Fibroblast of gingiva (primary cell): ENCODE measurements at places on chromosomes 7 and 10.
A peak's percentile ranks its signal among the peaks of the same experiment; 100 is the strongest.

DNA sequence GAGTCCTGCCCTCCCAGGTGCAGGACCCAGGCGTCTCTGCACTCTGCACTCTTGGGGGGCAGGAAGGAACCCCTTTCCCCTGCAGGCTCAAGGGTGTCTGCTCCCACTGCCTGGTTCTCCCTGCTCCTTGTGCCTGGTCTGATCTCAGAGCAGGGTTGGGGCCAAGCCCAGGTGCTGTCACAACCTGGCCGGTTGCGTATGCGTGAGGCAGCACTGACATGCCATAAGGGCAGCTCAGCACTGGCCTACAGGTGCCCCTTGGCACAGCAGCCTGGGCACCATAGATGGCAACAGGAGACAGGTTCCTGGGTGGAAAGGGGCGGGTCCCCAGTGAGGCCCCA lies 33.2 kb downstream of the DKK1 start:
- no peak for DNase-seq

DNA sequence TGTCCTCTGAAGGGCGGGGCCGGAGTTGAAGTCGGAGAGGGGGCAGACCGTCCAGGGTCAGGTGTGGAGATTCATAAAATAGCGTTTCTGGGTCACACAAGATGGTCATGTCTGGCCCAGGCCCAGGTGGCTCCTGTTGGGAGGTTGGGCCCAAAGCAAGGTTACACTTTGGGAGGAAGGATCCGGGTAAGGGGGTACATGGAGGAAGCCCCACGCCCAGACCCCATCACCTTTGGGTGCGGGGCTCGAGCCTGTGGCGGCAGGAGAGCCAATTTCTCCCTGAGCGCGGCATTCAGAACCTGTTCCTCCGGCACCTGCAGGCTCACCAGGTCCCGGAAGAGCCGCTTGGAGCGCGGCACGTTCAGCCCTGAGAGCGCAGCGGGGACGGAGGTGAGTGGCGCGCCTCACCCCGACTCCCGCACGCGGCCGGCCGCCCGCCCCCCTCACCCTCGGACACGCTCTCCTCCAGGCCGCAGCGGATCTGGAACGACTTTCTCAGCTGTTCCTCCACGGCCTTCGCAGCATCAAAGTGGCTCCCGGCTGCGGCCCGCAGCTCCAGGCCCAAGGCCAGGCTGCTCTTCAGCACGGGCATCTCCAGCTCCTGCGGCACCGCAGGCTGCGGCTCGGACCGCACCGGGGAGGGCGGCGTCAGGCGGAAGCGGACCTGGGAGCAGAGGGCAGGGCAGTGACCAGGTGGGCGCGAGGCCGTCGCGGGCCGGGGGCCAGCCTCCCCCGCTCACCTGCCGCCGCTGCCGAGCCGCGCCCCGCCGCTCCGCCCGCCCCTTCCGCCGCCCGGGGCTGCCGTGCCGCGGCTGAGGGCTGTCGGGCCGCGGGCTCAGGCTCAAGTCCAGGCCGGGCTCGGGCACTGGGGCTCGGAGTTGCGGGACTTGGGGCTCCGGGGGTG lies 644 bp downstream of the PPP1R35 start:
- DNase-seq = no peak

GRCh38 chr7:105871142-105871541 lies 5.3 kb downstream of the ATXN7L1 start:
- no peak for DNase-seq

DNA sequence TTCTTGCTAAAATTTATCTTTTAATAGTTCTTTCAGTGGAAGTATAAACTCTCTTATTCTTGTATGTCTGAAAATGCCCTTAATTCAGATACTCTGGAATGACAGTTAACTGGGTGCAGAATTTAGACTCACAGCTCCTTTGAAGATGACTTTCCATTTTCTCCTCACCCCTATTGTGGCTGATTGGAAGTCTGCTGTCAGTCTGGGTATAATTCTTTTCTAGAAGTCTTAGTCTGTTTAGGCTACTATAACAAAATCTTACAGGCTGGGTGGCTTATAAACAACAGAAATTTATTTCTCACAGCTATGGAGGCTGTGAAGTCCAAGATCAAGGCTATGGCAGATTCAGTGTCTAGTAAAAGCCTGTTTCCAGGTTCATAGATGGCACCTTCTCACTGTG lies 145.2 kb upstream of the GDF10 start:
- DNase-seq = no peak

- no peak for DNase-seq
Measured at GRCh38 chr7:14639329-14639728, 263.2 kb downstream of the DGKB start.

DNA sequence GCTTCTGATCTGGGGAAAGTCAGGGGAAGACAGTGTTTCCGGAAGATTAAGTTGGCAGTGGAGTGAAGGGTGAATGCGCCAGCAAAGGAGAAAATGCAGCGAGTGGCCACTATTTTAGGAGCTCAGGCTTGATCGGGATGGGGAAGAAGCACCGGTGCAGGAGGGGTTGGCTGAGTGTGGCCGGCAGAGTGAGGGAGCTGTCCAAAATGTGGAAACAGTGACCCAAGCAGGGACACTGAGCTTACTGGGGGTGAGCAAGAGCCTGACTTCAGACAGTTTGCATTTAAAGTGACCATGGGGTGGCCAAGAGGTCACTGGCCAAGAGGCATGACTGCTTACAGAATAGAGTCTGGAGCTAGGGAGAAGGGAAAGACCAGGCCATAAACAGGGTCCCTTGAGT lies 79.3 kb downstream of the GOLGA7B start:
- DNase-seq = no peak

GRCh38 chr10:131841661-131842139 lies 59.1 kb upstream of the PPP2R2D start:
- DNase-seq = no peak

DNA sequence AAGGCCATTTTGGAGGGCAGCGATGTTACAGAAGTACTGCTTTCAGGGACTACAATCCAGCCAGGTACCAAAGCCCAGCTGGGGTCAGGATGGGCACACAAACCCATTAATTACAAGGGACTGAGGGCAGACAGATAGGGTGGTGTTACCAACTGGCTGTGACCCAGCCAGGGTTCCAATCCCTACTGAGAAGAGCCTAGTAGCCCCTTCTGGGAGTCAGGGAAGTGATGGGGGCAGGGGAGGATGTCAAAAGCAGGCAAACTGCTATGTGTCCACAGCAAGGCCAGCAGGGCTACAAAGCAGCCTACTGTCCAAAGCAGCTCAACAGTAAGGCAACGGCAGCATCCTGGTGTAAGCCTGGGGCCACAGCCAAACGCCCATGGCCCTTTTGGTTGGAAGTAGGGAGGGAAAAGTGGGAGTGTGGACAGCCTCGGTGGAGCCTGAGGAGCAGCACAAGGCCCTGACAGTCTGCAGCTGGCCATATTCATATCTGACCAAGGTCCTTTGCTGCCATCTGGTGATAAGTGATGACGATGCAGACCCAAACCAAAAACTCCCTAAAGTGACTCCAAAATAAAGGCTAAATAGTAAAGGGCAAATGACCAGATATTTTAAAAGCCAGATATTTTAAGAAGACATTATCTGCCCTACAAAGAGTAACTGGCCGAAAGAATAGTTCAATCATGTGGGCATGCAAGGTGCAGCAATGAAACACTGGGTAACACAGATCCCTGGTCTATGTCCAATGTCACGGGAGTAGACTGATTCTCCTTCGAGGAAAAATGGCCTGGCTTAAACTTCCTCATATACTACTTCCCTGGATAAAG lies 56.9 kb downstream of the XPNPEP1 start:
- no peak for DNase-seq

GRCh38 chr10:109698882-109699664 lies 224.2 kb downstream of the XPNPEP1 start:
- no peak for DNase-seq

GRCh38 chr7:18828260-18828993 lies 289.0 kb downstream of the TWIST1 start:
- no peak for DNase-seq

DNA sequence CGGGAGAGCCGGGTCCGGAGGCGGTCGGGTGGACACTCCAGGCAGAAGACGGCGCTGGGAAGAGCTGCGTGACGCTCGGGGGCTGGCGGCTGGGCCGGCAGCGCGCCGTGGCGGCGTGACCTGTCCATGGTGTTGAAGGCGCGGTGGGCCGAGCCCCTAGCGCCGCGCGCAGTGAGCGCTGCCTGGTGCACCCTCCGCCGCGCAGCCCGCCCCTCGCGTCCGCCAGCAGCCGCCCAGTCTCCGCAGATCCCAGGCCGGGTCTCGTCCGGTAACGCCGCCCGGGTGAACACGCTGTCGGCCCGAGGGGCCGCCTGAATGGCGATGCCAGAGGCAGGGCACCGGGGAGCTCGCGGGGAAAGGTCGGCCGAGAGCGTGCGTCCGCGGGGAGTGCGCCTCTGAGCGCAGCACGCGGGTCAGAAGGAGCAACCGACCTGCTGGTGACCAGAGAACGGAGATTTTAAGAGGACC lies 657 bp upstream of the TMEM178B start:
- DNase-seq = peak; percentile 15

DNA sequence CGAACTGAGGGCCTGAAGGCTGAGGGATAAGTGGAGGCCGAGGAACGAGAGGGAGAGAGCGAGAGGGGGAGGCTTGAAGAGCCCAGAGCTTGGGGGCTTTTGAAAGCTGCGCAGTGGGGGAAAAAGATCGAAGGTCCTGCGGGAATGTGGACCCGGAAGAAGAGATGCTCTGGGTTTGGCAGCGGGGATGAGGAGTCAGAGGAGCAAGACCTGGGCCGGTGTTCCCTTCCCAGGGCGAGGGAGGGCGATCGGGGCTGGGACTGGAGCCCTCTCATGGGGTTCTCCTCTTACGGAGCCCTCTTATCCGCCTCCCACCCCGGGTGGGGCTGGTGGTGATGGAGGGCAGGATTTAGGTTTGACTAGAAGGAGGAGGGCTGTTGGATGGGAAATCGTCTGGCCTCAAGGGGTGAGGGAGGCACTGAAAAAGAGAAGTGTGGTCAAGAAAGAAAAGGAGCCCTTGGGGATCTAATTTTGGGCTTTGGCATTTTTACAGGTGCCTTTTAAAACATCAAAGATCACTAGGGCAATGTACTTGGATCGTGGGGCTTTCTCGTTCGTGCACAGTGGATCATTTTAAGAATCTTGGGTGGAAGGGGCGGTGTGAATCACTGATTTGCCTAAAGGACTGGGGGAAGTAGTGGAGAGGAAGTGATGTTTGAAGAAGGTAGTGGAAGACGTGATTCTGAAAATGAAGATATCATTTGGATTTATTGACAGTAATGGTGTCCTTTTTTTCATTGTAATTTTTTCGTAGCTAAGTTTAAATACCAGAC lies 637 bp downstream of the SAMD8 start:
- DNase-seq = peak; percentile 21

GRCh38 chr10:131198401-131198800 lies 113.1 kb downstream of the TCERG1L start:
- no peak for DNase-seq

- peak; percentile 31 for DNase-seq
Measured at GRCh38 chr7:101733713-101734475, 83.5 kb upstream of the CUX1 start.

DNA sequence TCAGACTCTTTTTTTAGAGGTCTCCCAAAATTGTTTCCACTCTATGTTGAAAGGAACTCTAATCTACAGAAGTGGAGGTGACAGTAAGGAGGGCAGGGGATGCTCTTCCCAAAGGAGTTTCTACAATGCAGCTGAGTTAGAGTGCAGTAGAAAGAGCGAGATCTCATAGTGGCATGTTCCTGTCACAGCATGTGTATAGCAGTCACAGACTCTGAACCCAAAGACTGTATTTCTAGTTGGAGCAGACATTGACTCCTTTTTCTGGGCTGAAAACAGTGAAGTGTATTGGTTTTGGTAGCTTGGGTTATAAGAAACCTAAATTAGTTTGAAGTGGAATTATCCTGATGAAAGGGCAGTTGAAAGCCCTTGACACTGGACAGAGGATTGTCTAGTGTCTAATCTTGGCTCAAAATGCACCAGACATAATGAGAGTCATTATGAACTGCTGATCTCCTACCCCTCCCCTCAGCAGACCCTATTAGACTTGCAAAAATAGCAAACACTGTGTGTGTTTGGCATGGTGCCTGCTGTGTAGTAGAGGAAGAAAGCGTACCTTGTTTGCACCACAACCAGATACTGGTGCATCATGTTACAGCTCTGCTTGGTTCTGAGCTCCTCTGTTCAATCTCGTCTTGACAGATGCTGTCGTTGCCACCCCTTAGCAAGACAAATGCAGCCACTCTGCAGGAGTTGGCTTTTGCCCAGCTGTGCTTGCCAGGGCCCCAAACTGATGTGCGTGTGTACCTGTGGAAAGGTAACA lies 336.0 kb downstream of the AUTS2 start:
- DNase-seq = no peak

- DNase-seq = no peak
Measured at GRCh38 chr7:142338633-142339501, 81.0 kb upstream of the PRSS58 start.

GRCh38 chr10:109922976-109923921 lies at the start of gene XPNPEP1:
Gene XPNPEP1, minus strand, starts transcription at chr10:109923511. Its CDS starts 78 bp downstream, at chr10:109923433.
- peak; percentile 89 for DNase-seq

GRCh38 chr10:113236998-113237397 lies 287.0 kb downstream of the TCF7L2 start:
- no peak for DNase-seq

- no peak for DNase-seq
Measured at GRCh38 chr10:119129721-119130120, 25.8 kb downstream of the DENND10 start.

DNA sequence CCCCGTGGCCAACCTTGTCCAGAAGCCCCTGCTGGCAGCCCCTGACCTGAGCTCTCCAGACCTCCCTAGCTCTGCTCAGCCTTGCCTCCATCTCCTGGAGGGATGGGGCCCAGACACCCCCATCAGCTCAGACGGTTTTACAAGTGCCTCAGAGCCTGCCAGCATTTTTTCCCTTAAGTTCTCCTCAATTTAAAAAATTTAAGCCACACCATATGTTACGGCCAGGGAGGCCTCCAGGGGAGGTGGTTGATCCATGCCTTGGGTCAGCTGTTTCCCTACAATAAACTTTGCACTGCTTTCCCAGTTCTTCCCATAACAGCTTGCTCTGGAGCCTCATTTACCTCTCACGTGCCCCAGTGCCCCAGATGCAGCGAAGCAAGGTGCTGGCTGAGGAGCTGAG lies 143.5 kb downstream of the RGS10 start:
- peak; percentile 36 for DNase-seq

DNA sequence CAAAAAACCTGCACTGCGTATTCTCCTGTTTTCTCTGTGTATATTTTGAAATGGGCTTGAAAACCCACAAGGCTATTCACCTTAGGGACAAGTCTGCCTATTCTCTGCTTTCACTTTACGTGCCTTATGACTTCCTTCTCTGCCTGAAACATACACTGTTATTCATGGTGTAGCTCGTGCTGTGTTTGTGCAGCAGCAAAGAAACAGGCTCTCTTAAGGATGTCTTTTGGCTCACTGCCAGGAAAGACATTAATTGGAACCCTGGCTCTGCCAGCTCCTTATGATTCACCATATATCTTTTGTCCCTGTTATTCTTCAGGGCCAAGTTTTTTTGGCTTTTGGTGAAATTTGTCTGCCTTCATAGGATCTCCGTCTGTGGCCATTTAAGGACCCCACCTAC lies 92.4 kb downstream of the TMEM106B start:
- DNase-seq = no peak

GRCh38 chr7:90176195-90176594 lies 21.9 kb downstream of the STEAP1 start:
- no peak for DNase-seq

GRCh38 chr10:133104068-133104962 lies 16.6 kb downstream of the ADGRA1 start:
- no peak for DNase-seq
